Glutamatergic neuron (in vitro differentiated cells): ENCODE measurements at places on chromosomes 5 and 9. TPM values are rescaled to one million over a fixed set of nuclear protein-coding genes. Genes with fewer than 3 reads are reported as not detected.

DNA sequence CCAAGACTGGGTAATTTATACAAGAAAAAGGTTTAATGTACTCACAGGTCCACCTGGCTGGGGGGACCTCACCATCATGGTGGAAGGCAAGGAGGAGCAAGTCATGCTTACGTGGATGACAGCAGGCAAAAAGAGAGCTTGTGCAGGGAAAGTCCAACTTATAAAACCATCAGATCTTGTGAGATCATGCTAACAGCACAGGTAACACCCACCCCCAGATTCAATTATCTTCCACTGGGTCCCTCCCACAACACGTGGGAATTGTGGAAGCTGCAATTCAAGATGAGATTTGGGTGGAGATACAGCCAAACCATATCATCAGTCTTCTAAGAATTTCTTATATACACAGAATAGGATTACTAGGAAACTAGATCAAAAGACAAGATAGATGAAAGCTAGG, 555.6 kb downstream of the PRR16 start:
- H3K4me3 ChIP-seq, result no peak overlapping the region
- no peak for DNase-seq
- no peaks in the 10 kb centered on the region for H3K4me1 ChIP-seq
- H3K27ac ChIP-seq, result no peak overlapping the region

DNA sequence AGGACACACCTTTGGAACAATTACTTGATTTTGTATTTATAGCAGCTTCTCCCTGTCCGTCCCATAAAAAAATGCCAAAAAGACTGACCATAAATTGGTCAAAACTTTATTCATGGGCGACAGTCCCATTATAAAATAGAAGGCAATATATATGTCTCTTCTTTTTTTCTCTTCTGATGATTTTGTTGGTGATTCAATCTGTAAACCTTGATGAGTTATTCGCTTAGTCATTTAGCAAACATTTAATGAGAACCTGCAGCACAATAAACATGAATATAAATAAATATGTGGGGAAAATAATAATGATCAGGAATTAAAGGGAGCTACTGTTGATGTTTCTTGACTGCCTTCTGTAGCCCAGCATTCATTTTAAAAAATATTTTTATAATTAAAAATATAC, 356.4 kb upstream of the ACTBL2 start:
- no peak for DNase-seq
- H3K4me1 ChIP-seq, result peaks cover 9% of the 10 kb centered on the region
- H3K4me3 ChIP-seq, result no peak overlapping the region
- no peaks in the 10 kb centered on the region for H3K36me3 ChIP-seq
- H3K27me3 ChIP-seq, result no peaks in the 10 kb centered on the region
- no peak overlapping the region for H3K27ac ChIP-seq

GRCh38 chr5:56705217-56705616, 110.1 kb upstream of the MAP3K1 start:
- H3K4me3 ChIP-seq, result no peak overlapping the region
- peaks cover 3% of the 10 kb centered on the region for H3K27me3 ChIP-seq
- DNase-seq, result no peak
- no peaks in the 10 kb centered on the region for H3K4me1 ChIP-seq
- H3K36me3 ChIP-seq, result no peaks in the 10 kb centered on the region
- H3K27ac ChIP-seq, result no peak overlapping the region

DNA sequence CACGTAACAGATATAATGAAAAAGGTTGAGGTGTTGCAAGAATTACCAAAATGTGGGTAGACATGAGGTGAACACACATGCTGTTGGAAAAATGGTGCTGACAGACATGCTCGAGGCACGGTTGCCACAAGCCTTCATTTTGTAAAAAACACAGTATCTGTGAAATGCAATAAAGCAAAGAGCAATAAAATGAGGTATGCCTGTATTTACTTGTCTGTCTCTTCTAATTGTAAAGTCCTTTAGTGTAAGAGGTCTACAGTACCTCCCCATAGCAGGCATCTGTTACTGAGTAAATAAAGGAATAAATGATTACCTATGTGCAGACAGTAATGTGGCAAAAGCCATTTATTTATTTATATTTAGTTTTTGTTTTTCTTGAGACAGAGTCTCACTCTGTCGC, 3.0 kb upstream of the CAST start:
- H3K36me3 ChIP-seq, result no peaks in the 10 kb centered on the region
- peaks cover 6% of the 10 kb centered on the region for H3K4me1 ChIP-seq
- no peak for DNase-seq
- no peak overlapping the region for H3K27ac ChIP-seq

GRCh38 chr5:71880536-71880935, 161.5 kb downstream of the CARTPT start:
- no peaks in the 10 kb centered on the region for H3K36me3 ChIP-seq
- DNase-seq, result no peak
- no peak overlapping the region for H3K27ac ChIP-seq
- no peak overlapping the region for H3K4me3 ChIP-seq

DNA sequence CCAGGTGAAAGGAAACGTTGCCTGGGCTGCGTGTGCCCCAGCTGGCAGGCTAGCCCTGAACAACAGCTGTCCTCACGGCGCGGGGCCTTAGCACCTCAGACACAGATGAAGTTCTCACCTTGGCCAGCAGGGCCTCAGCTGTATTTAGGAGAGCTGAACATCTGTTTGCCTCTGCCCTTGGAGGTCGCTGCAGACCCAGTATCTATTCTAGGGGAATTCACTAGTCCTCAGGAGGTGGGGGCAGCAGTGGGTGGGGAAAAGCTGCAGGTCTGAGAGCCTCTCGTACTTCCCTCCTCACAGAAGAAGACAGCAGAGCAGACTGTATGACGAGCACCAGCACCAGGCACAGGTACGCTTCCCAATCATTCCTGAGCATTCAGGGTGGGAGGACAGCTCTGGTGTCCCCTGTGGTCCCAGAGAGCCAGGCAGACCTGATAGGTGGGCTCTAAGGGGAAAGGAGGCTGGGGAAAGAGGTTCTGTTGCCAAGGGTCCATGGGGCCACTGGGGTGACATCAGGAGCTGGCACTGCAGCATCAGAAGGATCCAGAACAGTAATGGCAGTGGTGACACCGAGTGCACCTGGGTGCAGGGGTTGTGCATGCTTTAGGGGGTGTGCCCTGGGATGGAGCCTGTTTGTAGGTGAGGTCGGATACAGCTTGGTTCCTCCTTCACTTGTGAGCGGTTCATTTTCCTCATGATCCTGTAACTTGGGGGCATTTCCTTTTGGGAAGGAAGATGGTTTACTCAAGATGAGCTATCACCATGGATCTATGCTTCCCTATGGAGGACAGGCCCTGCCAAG, 13.8 kb downstream of the CD74 start:
- peaks cover 8% of the 10 kb centered on the region for H3K36me3 ChIP-seq
- H3K4me1 ChIP-seq, result peaks cover 8% of the 10 kb centered on the region
- H3K27ac ChIP-seq, result no peak overlapping the region
- no peak overlapping the region for H3K4me3 ChIP-seq

- H3K27ac ChIP-seq, result peak overlapping the region; percentile 89
- peak overlapping the region; percentile 99 for H3K4me3 ChIP-seq
- H3K4me1 ChIP-seq, result peaks cover 18% of the 10 kb centered on the region
- peaks cover 5% of the 10 kb centered on the region for H3K27me3 ChIP-seq
- no peaks in the 10 kb centered on the region for H3K36me3 ChIP-seq
Measured at GRCh38 chr5:138542180-138542955, 668 bp downstream of the ETF1 start.

GRCh38 chr9:97064176-97064575, 25.2 kb upstream of the CTSV start:
- no peaks in the 10 kb centered on the region for H3K4me1 ChIP-seq
- no peak overlapping the region for H3K4me3 ChIP-seq
- peaks cover 7% of the 10 kb centered on the region for H3K36me3 ChIP-seq
- no peak for DNase-seq
- H3K27me3 ChIP-seq, result no peaks in the 10 kb centered on the region

- H3K27ac ChIP-seq, result peak overlapping the region; percentile 84
- H3K4me1 ChIP-seq, result peaks cover 35% of the 10 kb centered on the region
- no peak overlapping the region for H3K4me3 ChIP-seq
- no peaks in the 10 kb centered on the region for H3K36me3 ChIP-seq
Measured at GRCh38 chr9:3507395-3508077, 18.3 kb downstream of the RFX3 start.

- DNase-seq, result no peak
- no peaks in the 10 kb centered on the region for H3K36me3 ChIP-seq
- no peak overlapping the region for H3K27ac ChIP-seq
- no peak overlapping the region for H3K4me3 ChIP-seq
- H3K27me3 ChIP-seq, result peaks cover 13% of the 10 kb centered on the region
Measured at GRCh38 chr9:91813176-91813795, 136.7 kb downstream of the ROR2 start.

DNA sequence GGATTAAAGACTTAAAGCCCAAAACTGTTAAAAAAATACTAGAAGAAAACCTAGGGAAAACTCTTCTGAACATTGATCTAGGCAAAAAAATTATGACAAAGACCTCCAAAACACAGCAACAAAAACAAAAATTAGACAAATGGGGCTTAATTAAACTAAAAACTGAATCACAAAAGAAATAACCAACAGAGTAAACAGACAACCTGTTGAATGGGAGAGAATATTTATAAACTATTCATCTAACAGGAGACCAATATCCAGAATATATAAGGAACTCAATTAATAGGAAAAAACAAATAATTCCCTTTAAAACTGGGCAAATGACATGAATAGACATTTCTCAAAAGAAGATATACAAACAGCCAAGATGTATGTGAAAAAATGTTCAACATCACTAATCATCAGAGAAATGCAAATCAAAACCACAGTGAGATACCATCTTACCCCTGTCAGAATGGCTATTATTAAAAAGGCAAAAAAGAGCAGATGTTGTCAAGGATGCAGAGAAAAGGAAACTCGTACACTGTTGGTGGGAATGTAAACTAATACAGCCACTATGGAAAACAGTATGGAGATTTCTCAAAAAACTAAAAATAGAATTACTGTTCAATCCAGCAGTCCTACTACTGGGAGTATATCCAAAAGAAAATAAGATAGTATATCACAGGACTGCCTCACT, 50.2 kb upstream of the TLX3 start:
- H3K4me3 ChIP-seq, result no peak overlapping the region
- H3K36me3 ChIP-seq, result no peaks in the 10 kb centered on the region
- no peaks in the 10 kb centered on the region for H3K4me1 ChIP-seq
- no peak overlapping the region for H3K27ac ChIP-seq
- no peaks in the 10 kb centered on the region for H3K27me3 ChIP-seq

DNA sequence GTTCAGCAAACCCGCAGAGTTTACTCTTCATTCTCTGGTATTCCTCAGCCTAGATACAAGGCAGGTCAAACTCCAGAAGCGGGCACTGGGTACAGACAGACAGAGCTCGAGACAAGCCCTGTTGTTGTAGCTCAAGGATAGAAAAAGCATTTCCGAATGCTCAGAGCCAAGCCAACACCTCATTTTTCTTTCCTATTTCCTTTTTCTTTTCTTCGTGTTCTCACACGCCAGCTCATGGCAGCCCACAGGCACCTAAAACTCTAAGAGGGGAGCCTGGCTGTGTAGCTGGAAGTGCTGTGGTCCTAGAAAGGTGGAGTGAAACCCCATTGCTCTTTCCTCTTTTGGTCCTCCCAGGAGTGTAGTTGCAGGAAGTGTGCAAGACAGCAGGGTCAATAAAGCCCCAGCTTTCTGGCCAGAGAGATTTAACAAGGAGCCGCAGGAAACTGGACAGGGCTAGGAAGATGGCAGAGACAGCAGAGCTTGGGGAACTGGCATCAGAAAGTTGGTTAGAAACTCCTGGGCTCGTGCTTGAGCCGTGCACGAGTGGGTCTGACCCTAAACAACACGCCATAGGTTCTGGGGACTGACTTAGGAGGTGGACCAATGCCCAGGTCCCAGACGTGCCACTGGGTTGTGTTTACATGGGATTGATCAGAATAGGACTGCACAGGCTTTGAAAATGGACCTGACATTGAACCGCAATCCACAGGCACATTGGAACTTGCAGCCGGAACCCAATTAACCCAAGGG, 41.6 kb downstream of the ADAMTS2 start:
- H3K27me3 ChIP-seq, result peaks cover 3% of the 10 kb centered on the region
- peaks cover 15% of the 10 kb centered on the region for H3K36me3 ChIP-seq
- DNase-seq, result no peak
- peaks cover 4% of the 10 kb centered on the region for H3K4me1 ChIP-seq
- no peak overlapping the region for H3K4me3 ChIP-seq
- H3K27ac ChIP-seq, result no peak overlapping the region

GRCh38 chr9:124302921-124303320, 45.2 kb downstream of the NEK6 start:
- H3K4me3 ChIP-seq, result no peak overlapping the region
- no peaks in the 10 kb centered on the region for H3K36me3 ChIP-seq
- peaks cover 3% of the 10 kb centered on the region for H3K4me1 ChIP-seq
- no peak overlapping the region for H3K27ac ChIP-seq
- DNase-seq, result no peak

DNA sequence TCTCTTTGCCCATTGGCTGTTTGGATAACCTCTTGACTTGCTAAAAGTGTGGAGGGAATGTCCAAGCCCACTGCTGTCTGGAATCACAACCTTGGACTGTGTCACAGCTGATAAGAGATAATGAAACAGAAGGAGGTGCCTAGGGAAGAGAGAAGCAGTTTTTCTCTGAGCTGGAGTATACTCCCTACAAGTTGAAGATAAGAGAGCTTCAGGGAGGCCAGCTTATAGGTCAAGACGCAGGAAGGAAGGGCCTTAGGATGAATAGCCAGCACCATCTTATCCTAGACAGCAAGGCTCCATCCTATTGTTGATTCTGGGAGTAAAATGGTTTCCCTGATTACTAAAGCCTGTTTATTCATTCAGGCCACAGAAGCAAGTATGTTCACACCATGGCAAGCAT, 244.7 kb downstream of the NPR3 start:
- peaks cover 7% of the 10 kb centered on the region for H3K36me3 ChIP-seq
- no peaks in the 10 kb centered on the region for H3K4me1 ChIP-seq
- no peak overlapping the region for H3K27ac ChIP-seq
- H3K4me3 ChIP-seq, result no peak overlapping the region

GRCh38 chr5:63563008-63563917, 399.0 kb downstream of the HTR1A start:
- no peaks in the 10 kb centered on the region for H3K27me3 ChIP-seq
- H3K27ac ChIP-seq, result no peak overlapping the region
- H3K4me3 ChIP-seq, result no peak overlapping the region
- H3K36me3 ChIP-seq, result no peaks in the 10 kb centered on the region

RNF224 gene
- total RNA-seq, result 0.39 TPM

PCDHGA2 gene
- 3.0 TPM for total RNA-seq

DNA sequence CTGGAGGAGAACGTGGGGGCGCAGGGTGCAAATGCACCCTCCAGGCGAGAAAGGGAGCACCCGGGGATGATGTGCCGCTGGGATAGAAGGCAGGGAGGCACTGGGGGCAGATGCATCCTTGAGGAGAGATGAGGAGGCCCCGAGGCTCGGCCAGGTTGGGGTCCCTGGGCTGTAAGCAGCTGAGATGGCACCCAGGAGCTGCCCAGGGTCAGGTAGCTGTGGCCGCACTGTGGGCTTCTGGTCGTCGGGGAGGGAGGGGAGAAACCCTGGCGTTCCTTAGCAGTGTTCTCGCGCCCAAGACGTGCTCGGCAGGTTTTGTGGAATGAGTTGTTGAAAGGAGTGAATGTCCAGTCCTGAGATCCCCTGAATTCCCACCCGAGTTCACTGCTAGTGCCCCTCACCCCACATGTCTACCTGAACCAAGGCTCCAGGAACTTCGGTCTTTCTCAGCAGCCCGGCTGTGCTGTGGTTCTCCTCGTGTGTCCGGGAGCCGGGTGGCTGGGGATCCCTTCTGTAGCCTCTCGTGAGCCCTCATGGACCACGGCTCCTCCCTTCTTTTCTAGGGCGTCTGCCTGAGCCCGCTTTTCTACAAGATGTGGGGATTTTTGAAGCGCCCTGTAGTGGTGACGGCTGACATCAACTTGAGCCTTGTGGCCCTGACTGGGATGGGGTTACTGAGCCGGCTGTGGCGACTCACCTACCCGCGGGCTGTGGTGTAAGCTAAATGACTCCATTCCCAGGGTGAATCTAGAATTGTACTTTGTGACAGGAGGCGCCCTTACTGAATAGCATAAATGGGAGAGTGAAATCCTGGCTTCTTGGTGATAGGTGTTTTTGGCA, 1.1 kb downstream of the POMT1 start:
- H3K27me3 ChIP-seq, result peaks cover 15% of the 10 kb centered on the region
- peak overlapping the region; percentile 99 for H3K4me3 ChIP-seq
- H3K36me3 ChIP-seq, result peaks cover 6% of the 10 kb centered on the region
- peaks cover 18% of the 10 kb centered on the region for H3K4me1 ChIP-seq
- DNase-seq, result no peak
- H3K27ac ChIP-seq, result peak overlapping the region; percentile 90
